ENCODE measurements at places on chromosomes 12 and 14.
A peak's percentile ranks its signal among the peaks of the same experiment; 100 is the strongest.

DNA sequence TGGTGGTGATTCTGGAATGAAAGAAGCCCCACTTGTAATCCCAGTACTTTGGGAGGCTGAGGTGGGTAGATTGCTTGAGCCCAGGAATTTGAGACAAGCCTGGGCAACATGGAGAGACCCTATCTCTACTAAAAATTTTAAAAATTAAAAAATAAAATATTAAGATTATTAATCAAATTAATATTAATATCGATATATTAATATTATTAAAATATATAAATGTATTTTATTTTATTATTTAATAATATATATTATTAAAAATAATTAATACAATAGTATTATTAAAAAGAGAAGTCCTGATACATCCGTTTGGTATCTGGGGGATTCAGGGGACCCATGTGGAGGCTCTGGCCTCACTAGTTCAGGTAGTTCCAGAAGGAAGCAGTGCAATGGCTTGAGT lies 68.7 kb downstream of the FOXN4 start:
- DNase-seq: no peak

- DNase-seq: no peak
Observed at GRCh38 chr12:12294215-12295005, 27.6 kb upstream of the LRP6 start.

- DNase-seq: no peak
Observed at GRCh38 chr12:106871477-106871876, 84.2 kb upstream of the TMEM263 start.

- DNase-seq: no peak
Observed at GRCh38 chr14:30118992-30119640, 191.5 kb upstream of the PRKD1 start.

DNA sequence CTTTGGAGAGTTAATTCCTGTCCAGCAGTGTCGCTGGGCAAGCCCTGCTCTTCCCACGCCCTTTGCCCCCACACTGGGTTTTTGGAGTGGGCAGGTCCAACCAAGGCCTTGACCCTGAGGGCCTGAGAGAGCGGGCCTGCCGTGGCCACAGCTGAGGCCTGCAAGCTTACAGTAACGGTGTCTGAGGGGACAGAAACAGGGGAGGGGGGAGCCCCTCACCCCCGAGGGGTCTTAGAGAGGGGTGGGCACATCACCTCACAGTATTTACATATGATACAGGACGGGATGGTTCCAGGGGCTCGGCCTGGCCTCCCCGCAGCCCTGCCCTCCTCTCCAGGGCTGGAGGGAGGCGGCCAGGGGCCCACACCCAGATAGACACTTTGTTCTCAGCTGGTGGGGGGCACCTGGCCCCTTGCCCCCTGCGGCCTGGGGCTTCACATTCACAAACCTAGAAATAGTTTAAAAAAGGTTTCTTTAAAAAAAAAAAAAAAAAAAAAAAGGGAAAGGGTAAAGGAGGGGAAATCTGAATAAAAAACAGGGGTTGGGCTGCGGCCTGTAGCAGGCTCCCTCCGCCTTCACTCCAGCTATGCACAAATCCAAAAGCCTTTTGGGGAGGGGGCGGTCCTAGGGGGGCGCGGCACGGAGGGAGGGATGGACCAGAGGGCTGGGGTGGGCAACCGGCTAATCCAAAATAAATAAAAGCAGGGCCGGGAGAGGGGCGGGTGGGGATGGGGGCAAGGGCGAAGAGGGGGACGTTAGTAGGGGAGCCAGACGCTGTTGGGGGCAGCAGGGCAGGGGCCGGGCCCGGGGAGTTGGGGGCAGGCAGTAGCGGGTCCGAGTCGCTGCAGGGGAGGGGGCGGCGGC lies 14.8 kb upstream of the PLA2G1B start:
- DNase-seq: no peak

DNA sequence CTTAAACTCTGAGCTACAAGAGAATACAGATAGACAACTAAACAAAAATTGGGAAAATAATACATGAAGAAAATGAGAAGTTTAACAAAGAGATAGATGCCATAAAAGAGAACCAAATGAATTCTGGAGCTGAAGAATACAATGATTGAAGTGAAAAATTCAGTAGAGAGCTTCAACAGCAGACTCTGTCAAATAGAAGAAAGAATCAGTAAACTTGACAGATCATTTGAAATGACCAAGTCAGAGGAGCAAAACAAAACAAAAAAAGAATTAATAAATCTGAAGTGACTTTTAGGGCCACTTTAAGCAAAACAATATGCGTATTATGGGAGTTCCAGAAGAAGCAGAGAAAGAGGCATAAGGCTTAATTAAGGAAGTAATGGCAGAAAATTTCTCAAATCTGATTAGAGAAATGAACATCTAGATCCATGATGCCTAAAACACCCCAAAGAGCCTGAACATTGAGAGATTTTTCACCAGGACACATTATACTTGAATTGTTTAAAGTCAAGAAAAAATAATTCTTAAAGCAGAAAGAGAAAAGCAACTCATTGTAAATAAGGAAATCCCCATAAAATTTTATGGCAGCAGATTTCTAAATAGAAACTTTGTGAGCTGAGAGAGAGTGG lies 61.0 kb upstream of the RNU6-8 start:
- DNase-seq: no peak

DNA sequence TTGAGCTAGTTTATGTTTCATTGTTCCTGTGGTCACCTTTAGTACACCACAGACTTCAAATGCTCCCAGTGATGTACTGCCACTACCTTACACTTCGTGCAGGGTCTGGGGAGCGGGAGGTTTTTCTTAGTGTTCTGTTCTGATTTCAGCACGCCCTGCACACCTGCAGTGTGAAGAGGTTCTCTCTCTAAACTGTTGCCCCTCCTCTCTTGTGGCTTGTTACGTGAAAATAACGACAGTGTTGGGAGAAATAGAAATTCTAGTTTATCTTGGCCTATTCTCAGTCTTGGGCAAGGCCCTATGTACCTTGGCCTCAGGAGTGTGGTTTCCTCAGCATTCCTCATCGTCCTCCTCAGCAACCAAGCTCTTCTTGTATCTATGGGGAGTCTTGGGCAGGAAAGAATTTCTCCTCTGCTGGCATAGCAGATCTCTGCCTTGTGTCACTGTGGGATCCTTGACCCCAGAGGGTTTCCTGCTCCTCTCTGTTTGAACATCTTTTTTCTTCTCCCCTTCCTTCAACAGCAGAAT lies 48.6 kb downstream of the EIF2S3B start:
- DNase-seq: no peak

DNA sequence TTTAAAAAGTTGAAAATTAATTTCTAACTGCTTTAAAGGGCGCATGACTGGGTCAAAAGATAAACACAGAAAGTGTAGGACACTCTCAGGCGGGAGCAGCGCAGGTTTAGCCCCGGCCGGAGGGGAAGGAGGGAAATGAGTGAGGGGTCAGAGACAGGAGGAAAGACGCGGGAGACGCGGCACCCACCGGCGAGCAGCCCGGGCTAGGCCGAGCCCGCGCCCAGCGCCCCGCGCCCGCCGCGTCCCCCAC lies 591 bp downstream of the GXYLT1 start:
- DNase-seq: no peak

GRCh38 chr12:57230381-57231155 lies 1.1 kb downstream of the SHMT2 start:
- DNase-seq: no peak

DNA sequence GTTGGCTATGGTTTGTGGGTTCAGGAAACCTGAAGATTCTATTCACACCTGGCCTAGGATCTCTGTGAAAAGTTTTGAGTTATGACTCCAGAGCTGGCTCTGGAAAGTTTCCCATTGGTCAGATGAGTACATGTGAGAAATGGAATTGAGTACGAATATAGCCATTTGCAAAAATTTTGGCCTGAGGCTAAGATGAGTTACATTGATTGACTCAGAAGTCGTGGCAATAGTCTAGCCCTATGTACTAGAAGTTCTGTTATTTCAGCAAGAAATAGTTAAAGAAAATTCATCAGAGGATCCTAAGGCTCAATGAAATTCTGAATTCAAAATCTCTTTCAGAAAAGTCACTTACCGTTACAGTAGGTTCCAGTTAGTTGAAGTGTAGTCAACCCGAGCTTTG lies 109.9 kb downstream of the PTCSC3 start:
- DNase-seq: no peak

DNA sequence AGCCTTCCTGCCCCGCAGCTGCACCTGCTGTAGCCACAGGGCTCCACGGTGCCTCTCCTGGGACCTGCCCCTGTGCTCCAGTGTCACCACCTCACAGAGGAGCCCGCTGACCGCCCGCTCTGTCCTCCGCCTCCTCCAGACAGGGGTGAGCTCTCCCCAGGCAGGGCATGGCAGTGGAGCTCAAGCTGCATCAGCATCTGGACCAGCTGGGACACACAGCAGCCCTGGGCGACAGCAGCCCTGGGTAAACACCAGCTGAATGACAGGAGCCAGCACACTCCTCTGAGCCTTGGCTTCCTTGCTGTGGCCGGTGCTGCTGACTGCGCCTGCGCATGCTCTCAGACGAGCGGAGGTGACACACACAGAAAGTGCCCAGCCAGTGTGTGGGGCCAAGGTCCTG lies 22.0 kb downstream of the CHGA start:
- DNase-seq: no peak

- DNase-seq: no peak
Observed at GRCh38 chr12:26162905-26163304, 32.5 kb upstream of the SSPN start.

DNA sequence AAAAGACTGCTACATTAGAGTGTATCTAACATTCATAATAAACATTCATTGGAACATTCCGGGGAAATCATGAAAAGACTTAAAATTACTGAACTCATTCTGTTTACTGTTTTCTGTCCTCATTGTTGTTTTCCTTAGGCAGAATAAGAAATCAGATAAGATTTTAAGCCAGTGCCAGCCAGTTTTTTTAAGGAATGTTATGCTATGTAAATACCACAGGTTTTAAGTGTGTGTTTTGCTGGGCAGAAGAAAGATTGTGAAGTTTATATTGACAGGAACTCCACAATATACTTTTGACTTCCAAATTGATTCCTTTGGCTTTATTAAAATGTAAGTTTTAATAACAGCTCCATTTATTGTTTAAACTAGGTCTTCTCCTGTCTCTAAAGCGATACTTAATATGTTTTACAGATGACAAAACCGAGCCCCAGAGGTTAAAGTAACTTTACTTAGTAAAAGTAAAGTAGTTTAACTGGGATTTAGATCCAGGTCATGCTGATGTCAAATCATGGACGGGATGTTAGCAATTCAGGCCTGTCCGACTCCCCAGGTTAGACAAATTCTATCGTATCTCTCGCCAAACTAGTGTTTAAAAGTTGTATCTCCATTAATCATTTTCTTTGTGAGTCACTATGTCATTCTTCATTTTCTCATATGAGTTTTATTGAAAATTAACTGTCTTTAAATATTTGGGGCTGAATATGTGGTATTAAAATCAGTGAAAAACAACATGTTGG lies 1.7 kb downstream of the LARP4 start:
- no peak for DNase-seq

GRCh38 chr14:59768855-59769375 lies 101.7 kb downstream of the RTN1 start:
- no peak for DNase-seq

- DNase-seq: no peak
Observed at GRCh38 chr12:113762155-113762881, 203.8 kb downstream of the RBM19 start.

GRCh38 chr12:49232940-49233841 lies 31.7 kb upstream of the TUBA1C start:
- peak; percentile 45 for DNase-seq

DNA sequence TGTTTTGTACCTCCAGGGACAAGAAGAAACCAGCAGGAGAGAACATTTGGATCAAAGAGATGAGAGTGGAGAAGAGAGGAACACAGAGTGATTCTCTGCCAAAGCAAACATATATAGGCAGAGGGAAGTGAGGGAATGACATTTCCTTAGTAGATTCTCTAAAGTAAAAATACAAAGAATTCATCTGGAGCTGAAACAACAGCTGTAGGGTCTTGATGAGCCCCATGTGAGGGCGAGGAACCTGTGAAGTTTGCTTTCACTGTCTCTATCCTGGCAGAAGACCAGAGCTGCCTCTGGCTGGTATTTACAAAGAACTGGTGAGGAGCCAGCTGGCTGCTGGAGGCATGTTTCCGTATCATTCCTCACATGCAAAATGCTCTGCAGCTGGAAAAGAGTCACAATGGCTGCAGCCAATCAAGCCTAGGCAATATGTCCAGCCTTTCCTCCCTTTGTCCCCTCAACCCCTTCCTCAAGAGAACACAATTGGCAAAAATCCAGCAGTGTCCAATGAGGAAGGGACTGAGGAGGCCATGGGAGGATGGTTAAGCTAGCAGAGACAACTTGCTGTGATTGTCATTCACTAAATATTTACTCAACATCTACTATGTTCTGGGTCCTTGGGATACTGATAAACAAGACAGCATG lies 122.5 kb downstream of the PHLDA1 start:
- DNase-seq: no peak

DNA sequence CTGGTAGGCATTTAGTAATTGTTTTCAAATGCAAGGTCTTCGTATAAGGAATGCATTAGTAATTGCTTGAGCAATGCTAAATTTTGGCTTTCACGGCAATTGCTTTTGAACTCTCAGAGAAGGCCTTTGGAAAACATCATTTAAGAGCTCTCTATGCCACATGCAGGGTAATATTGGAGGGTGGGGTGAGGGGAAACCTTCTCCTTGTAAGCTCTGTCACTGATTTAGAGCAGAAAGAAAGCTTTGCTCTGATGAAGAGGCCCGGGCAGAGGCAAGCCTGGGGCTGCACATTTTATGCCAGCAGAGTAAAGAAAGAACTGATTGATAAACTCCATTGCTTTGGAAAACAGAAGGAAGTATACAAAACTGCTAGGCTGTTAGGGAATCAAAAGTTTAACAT lies 70.9 kb downstream of the TRIM9 start:
- DNase-seq: no peak

DNA sequence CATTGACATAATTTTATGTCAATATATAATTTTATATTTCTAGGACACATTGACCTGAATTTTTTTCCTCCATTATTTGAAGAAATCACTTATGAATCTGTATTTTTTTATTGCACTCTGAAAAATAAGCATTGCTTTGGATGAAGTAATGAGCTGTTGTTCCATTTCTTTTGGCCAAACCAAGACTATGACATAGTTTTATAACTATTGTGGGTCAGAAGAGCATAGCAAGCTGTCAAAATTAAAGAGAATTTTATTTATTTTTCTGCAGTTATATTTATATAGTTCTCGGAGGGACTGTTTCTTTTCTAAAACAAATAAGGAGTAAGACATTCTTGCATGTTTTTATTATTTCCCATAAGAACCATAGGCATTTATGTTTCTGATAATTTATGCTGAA lies 8.5 kb downstream of the C12orf75 start:
- DNase-seq: no peak

DNA sequence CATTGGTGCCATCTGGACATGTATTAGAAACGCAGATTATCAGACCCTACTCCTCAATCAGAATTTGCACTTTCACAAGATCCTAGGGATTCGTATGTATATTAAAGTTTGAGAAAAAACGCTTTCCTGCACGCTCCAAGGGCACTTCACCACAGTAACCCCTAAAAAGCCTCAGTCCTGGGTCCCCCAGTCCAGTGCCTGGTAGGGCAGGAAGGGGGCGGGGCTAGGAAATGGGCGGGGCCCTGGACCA lies 369 bp downstream of the DEPDC4 start:
- no peak for DNase-seq

DNA sequence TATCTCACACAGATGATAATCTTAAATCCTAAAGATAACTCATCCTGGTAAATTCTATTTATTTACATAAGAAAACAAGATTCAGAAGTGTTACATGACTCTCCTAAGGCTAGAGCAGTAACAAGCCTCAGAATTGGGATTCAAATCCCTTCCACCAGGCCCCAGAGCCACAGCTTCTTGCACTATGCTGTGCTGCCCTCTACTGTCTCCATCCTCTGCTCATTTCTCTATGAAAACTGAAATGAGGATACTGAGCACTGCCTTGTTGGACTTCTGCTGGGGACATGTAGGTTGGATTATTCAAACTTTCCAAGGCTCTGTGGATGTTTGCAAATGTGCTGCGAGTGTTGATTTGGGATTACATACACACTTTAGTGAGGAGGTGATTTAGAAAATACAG lies 23.5 kb upstream of the C12orf50 start:
- DNase-seq: peak; percentile 22
